NCI-H2081 treated with DMSO at 0.1 percent for 48 hours (cell line): ENCODE measurements at places on chromosomes 2 and 18.

DNA sequence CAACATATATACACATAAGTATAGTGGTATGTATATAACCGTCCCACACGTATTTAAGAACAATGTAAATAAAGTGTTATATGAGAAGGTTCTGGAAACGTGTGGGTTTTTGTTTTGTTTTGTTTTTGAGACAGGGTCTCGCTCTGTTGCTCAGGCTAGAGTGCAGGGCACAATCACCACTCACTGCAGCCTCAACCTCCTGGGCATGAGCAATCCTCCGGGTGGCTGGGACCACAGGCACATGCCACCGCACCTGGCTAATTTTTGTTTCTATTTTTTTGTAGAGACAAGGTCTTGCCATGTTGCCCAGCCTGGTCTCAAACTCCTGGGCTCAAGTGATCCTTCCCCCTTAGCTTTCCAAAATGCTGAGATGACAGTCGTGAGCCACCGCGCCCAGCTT, 6.2 kb downstream of the ADAM17 start:
- no peak for DNase-seq

GRCh38 chr2:128313091-128313836, 5.4 kb downstream of the HS6ST1 start:
- no peak for DNase-seq

GRCh38 chr2:10497797-10498251, 49.7 kb upstream of the ODC1 start:
- no peak for DNase-seq

DNA sequence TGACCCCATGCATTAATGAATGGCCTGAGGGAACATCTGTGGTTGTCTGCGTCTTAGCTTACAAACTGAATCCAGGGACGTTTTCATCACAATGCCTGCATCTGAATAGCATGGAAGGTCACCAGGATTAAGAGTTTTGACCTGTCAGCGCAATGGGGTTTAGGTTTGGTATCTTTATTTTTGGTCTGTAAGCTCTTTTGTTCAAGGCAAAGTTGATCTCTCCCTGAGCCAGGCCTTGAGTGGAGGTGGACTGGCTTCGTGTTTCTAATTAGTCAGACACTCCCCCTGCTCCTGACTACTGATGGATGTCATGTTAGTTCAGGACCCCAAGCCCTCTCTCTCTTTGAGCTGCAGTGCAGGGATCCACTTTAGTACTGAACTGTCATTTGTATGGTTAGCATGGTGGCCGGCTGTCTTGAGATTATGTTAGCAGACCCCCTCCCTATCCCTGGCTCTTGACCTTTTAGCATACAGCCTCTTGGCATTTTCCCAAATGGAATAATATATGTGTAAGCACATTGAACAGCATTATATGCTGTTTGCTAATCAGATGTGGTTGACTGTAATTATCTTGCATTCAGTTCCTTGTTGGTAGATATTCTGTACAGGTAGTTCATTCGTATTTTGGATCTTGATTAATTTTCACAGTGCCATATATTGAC, 59.2 kb downstream of the LYPD6 start:
- DNase-seq = no peak

- no peak for DNase-seq
These were observed 211.0 kb downstream of the RDH14 start for GRCh38 chr2:18349421-18349820.

DNA sequence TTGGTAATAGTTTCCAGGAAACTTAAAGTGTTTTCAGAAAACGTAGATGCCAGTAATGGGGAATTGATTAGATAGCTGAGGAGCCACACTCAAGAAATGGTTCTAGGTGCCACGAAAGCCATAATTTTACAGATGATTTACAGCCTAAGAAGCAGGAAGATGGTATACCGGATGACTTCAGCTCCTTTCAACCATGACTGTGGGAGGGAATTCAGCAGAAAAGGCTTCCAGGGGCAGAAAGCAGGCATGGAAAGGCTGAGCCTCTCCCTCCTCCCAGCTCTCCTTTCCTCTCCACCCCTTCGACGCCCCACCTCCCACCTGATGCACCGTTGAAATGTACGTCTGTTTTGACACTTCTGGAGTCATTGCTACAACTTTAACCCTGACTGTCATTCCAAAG, 68.6 kb upstream of the SMIM21 start:
- DNase-seq = no peak
